Stimulated activated CD4-positive, alpha-beta T cell treated with anti-CD3 and anti-CD28 coated beads, Interleukin-4, amount 100 ng/mL, for 4 hours (primary cell): ENCODE measurements at places on chromosomes 11 and 22.

GRCh38 chr11:40032331-40032730 lies 1427.1 kb downstream of the LRRC4C start:
- DNase-seq: no peak

DNA sequence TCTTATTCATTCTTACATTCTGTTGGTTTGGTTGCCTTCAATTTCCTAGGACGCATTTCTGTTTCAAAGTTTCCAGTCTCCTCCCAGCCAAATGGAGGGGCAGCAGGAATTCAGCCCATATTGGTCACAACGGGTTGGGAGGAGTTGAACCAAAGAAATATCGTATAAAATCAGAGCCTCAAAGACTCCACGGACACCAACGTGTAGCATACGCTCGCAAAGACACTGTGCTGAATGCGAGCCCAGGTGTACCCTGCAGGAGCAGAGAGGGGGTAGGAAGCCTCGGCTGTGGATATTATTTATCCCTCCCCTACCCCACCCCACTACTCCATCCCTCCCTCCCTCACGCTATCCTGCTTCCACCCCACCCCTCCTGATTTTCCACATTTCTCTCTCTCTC lies 15.5 kb upstream of the CCND1 start:
- DNase-seq: no peak

DNA sequence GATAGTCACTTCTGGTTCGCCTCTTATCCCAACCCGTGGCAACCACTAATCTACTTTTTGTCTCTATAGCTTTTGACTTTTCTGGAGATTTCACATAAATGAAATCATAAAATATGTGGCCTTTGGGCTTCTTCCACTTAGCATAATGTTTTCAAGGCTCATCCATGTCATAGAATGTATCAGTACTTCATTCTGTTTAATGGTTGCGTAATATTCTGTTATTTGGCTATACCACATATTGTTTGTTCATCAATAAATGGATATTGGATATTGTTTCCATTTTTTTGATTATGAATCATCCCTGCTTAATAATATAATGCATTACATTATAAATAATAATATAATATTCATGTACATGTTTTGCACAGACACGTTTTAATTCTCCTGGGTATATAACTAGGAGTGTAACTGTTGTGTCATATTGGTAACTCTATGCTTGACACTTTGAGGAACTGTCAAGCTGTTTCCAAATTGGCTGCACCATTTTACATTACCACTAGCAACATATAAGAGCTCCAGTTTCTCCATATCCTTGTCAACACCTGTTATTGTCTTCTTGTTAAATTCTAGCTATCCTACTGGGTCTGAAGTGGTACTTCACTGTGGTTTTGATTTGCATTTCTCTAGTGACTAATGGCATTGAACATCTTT lies 181.5 kb downstream of the CADM1 start:
- DNase-seq: no peak

GRCh38 chr11:61892085-61892370 lies 683 bp upstream of the FADS3 start:
- DNase-seq: no peak

DNA sequence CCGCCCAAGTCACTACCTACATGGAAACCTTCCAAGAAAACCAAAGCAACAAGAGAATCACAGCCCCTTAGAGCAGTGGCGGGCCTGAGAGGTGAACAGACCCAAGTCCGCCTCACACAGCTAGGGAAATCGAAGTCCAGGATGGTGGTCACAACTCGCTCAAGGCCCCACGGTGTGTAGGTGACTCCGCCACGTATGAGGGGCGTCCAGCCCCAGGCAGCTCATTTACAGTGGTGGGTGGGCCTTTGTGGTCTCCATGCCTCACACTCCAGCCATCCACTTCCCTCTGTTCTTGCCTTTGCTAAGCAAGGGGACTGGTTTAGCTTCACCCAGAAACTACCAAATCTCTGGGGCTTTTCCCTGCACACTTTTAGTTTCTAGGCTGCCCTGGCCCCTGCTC lies 9.7 kb upstream of the TCF20 start:
- DNase-seq: no peak
